GM18507 (cell line): ENCODE measurements at places on chromosomes 2 and 18.

GRCh38 chr2:175111200-175111657 lies 56.8 kb downstream of the ATF2 start:
- DNase-seq, result peak; percentile 9

- DNase-seq, result no peak
Observed at GRCh38 chr2:134389381-134389780, 135.5 kb downstream of the MGAT5 start.

GRCh38 chr18:69636529-69637301 lies 236.0 kb downstream of the DOK6 start:
- no peak for DNase-seq

- DNase-seq, result peak; percentile 2
Observed at GRCh38 chr18:69580107-69580506, 179.4 kb downstream of the DOK6 start.

- no peak for DNase-seq
Observed at GRCh38 chr2:8531481-8531880, 150.4 kb upstream of the ID2 start.

- no peak for DNase-seq
Observed at GRCh38 chr2:64646007-64646880, 7.5 kb downstream of the SERTAD2 start.
